ENCODE measurements at places on chromosomes 5 and 9.

- DNase-seq, result no peak
Observed at GRCh38 chr9:38690574-38690973, 29.4 kb downstream of the FAM240B start.

- no peak for DNase-seq
Observed at GRCh38 chr5:684751-685216, 8.4 kb downstream of the TPPP start.

- no peak for DNase-seq
Observed at GRCh38 chr5:125372694-125373631, 626.5 kb upstream of the ZNF608 start.

DNA sequence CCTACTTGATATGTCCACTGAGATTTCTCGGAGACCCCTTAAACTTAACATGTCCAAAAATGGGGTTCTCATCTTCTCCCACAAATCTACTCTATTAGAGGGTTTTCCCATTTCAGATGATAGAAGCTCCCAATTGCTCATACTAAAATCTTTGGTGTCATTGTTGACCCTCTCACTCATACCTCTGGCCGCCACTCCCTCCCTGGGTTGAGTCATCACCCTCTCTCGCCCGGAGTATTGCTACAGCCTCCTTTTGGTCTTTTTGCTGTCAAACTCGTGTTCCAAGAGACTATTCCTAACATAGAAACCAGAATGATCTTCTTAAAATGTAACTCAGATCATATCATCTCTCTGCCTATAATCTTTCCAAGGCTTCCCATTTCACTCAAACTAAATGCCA is 91.0 kb upstream of the GNAQ start:
- DNase-seq, result no peak

- DNase-seq, result no peak
Observed at GRCh38 chr9:129879103-129879699, 43.9 kb downstream of the USP20 start.

DNA sequence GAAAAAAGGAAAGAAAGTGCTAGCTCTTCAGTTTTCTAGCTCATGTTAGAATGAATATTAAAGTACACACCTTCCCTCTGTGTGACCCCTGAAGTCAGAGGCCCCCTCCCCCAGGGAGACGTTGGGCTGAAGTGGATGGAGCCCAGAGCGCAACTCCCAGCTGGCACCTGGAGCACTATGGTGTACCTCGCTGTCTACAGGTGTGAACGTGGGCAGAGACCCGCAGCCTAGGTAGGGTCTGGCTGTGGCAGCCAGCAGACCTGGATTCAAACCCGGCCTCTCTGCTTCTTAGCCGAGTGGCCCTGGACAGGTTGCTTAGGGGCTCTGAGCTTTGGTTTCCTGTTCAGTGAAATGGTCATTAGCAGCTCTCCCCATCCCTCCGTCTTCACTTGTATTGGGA is 6.3 kb downstream of the TOR2A start:
- no peak for DNase-seq

DNA sequence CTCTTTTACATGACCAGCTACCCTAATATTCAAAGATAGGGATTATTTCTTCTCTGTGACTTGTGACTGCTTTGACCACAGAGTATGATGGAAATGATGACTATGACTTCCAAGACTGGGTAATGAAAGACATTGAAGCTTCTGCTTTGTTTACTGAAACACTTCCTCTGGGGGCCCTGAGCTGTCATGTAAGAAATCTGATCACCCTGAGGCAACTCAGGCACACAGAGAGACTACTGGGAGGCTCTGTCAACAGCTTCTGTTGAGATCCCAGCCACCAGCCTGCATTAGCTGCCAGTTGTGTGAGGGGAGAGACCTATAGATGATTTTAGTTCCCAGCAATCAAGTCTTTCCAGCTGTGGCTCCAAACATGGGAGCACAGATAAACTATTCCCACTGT is 76.5 kb downstream of the KCTD16 start:
- DNase-seq, result no peak

DNA sequence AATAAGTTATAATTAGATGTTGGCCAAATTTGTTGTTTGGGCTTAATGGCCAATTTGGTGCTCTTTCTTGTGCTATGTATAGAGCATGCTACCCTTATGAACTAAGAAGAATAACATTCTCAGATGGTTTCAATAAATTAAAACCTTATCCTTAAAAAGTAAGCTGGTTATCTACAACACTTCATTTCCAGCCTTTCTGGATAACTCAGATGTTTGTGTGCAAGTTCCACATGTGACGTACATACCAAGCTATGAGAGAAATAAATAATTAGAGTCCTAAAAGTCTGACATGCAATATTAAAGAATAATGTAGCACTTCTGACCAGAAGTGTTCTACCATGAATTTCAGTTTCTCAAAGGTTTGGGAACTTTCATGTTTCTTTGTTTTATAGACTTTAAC is 11.7 kb downstream of the MTREX start:
- no peak for DNase-seq

GRCh38 chr9:88173378-88173999 is 35.2 kb upstream of the SPATA31C2 start:
- no peak for DNase-seq

DNA sequence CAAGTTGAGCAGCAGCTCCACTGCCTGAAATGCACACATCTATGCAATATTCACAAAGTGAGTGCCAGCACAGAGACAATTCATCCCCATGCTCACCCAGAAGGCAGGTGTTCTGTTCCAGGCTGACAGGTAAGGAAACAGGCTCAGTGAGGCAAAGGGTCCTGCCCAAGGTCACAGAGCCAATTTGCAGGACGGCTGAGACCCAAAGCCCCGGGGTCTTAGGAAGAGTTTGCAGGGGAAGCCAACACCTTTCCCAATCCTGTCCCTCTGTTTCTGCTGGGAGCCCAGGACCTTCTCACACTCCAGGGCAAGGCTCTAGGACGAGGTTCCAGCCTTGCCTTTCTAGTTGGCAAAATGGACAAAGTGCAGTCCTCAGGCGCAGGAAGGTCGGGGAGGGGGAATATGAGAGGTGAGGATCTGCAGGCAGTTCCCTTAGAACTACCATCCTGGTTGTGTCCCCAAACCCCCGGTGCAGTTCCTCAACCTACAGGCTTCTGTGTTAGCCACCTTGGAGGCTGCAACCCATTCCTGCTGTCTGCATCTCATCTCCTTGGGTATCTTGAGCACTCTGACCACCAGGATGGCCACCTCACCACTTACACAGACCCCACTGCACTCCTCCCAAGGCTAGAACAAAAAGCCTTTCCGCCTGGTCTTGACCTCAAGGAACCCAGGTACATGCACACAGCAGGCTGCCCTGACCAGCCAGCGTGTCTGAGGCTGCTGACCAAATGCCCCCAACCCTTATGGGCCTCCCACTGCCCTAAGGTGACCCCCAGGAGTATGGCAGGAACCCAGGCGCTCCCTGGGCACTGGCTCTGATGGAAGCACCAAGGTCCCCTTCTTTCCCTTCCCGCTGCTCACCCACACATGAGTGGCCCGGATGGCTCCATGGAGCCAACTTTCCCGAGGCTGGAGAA is 1.9 kb upstream of the BRD3 start:
- no peak for DNase-seq

- DNase-seq, result no peak
Observed at GRCh38 chr5:61666064-61666621, 334.1 kb downstream of the ZSWIM6 start.

DNA sequence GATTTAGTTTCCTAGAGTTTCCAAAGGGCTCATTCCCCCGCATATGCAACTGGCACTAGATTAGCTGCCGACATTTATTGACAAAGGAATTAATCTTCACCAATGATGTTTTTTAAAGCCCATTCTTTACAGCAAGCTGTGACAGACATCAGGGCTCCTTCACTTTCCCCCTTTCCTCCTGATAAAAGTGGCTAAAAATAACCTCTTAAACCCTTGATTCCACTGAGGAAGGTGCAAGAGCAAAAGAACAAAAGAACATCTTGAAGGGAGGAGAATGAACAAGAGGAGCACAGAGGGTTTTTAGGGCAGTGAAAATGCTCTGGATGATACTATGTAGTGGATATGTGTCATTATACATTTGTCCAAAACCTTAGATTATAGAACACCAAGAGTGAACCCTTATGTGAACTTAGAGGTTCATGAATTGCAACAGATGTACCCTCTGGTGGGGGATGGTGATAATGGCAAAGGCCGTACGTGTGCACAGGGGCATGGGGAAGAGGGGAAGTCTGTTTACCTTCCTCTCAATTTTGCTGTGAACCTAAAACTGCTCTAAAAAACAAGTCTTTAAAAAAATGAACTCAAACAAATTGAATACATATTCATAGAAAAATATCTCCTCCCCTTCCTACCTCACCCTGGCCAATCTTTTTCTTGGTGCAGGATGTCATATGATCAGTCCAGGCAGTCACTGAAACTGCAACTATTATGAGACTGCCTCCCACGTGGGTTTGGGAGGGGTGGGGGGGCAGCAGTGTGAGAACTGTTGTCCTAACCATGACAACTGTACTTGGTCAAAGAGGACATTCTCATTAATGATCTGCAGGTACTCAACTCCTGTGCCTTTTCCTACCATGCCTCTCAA is 83.0 kb downstream of the MARCHF3 start:
- DNase-seq, result no peak

GRCh38 chr9:136489731-136490130 is 6.9 kb upstream of the SEC16A start:
- no peak for DNase-seq

DNA sequence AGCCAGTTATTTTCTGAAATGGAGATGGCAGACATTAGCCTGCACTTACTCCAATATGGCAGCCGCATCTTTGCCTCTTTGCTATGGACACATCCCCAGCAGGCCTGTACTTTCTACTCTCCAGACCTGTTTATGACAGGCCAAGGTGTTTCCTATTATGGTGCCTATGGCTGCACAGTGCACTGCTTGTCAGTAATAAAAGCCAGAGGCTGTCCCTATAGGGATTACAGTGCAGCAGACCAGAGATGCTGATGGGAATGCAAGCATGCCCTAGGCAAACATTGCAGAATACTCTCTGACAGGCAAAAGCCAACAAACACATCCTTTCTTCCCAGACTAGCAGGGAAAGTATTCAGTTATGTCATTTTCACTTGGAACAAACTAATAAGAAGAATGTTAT is 442.9 kb downstream of the RAB3C start:
- no peak for DNase-seq

DNA sequence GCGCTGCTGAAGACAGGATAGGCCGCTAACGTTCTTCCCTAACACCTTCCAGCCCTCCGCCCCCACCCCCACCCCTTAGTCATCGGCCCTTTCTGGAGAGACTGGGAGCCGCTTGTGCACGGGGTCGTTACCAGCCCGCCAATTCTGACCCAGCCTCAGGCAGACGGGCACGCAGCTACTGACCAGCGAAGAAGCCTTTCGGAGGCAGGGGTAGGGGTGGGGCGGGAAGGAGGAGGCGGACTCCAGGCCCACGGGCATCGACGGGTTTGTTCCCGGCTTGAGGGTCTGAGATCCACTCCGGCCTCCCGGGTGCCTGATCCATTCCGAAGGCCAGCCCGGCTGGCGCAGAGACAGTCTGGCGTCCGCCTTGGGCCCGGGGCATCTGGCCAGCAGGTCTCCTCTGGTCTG is 729 bp upstream of the HAND1 start:
- DNase-seq, result no peak

DNA sequence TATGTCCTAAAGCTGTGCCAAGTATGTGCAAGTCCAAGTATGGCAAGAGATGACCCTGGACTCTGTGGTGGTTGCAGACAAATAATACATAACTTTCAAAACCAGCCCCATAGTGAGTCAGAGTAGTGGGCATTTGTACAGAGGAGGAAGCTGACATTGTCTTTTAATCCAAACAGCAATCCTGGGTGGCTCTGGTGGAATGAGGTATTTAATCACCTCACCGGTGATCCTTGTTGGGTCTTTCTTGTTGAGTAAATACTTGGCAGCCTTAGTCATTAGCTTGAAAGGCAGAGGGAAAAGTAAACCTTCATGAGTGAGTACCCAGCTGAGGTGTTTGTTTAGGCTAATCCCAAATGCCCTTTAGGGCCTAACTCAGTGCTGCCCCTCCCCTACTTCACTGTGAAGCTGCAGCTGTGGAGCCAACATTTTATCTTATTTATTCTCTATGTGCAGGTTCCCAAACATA is 148.7 kb upstream of the SLC12A2 start:
- DNase-seq, result peak; percentile 25

DNA sequence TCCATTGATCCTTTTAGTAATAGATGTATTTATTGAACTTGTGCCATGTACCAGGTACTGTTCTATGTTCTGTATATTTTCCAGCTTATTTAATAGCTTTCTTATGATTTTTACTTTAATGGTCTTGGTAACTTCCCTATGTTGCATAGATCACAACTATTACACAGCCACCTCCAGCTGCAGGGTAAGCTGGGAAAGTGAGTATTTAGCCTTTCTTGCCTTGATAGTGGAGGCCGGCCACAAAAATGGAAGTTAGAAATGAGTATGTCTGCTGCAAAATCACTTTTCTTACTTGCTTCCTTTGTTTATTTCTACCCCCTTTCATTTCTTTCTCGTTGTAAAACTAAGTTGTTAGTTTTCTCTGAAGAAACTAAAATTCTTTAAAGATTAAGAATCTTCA is 43.1 kb upstream of the ANKDD1B start:
- no peak for DNase-seq

DNA sequence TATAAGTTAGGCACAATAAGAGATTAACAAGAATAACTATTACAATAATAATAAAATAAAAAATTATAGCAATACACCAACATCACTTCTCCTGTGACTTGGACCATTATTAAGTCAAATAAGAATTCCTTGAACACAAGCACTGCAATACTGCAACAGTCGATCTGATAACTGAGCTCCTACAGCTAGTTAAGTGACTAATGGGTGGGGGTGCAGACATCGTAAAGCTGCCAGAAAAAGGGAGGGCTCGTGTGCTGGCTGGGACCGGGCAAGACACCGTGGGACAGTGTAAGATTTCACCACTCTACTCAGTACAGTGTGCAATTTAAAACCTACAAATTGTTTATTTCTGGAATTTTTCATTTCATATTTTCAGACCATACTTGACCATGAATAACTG is 78.8 kb downstream of the SNX24 start:
- no peak for DNase-seq

- no peak for DNase-seq
Observed at GRCh38 chr9:26457151-26457550, 435.5 kb downstream of the CAAP1 start.

DNA sequence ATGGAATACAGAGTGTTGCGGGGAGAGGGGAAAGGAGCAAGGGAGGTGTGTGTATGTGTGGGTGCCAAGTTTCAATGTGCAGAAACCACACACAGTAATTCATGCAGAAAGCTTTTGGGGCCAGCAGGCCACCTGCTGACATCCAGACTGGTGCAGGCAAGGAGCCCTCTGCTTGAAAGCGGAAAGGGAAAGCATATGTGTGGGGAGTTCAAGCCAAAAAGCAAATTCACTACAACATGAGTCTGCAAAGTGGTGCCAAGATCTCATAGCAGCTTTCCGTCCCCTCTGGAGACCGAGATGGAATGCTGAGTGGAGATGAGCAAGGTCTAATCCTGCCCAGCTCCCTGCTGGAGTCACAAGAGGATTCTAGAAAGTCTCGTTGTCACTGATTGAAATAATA is 159.7 kb upstream of the VLDLR start:
- no peak for DNase-seq
